ENCODE measurements at places on chromosomes 7 and 10.

DNA sequence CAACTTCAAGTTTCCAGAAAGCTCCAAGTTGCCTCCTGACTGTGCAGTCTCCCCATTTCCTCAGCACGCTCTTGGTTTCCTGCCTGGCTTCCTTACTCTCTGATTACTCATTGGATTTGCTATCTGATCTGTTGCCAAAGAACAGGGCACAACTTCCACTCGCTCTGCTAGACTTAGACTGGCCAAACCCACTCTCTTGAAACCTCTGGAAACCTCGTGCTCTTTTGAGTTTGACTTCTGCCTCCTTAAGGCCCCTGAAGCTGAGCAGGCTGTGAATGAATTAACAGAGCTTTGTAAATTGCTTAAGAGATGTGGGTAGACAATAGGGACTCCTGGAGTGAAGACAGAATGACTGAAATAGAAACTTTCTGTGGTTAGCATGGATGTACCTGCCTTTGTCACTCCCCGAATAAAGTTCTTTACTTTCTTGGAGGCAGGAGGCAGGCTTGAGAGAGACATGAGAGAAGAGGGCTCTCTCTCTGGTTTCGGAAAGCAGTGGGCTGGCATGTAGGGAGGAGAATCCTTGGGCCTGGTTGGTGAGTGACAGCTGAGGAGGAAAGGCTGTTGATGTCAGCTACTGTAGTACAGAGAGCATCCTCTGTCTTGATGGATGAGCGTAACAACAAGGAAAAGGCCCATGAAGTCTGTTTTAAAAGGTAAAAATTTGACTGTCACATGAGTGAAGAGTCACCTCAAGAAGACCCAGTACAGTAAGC, 70.8 kb downstream of the CHN2 start:
- DNase-seq = no peak

- no peak for DNase-seq
Measured at GRCh38 chr7:155257482-155258225, 40.0 kb upstream of the INSIG1 start.

DNA sequence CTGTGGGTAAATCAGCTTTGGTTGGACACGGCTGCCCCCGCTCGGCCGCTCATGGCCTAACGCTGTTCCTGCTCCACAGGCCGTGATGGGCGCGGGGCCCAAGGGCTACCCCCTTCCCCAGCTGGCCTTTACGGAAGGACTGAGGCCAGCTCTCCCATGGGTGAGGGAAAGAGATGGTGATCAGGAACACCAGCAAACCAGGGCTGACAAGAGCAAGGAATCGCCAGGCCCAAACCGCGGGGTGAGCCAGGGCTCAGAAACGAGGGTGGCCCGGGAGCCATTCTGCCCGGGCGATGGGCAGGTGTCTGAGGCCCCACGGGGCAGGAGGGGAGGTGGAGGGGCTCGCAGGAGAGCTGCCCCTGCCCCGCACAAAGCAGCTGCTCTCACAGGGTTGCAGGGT, 26.6 kb downstream of the GPER1 start:
- DNase-seq = no peak

GRCh38 chr7:134639061-134639460, 7.6 kb upstream of the BPGM start:
- no peak for DNase-seq

DNA sequence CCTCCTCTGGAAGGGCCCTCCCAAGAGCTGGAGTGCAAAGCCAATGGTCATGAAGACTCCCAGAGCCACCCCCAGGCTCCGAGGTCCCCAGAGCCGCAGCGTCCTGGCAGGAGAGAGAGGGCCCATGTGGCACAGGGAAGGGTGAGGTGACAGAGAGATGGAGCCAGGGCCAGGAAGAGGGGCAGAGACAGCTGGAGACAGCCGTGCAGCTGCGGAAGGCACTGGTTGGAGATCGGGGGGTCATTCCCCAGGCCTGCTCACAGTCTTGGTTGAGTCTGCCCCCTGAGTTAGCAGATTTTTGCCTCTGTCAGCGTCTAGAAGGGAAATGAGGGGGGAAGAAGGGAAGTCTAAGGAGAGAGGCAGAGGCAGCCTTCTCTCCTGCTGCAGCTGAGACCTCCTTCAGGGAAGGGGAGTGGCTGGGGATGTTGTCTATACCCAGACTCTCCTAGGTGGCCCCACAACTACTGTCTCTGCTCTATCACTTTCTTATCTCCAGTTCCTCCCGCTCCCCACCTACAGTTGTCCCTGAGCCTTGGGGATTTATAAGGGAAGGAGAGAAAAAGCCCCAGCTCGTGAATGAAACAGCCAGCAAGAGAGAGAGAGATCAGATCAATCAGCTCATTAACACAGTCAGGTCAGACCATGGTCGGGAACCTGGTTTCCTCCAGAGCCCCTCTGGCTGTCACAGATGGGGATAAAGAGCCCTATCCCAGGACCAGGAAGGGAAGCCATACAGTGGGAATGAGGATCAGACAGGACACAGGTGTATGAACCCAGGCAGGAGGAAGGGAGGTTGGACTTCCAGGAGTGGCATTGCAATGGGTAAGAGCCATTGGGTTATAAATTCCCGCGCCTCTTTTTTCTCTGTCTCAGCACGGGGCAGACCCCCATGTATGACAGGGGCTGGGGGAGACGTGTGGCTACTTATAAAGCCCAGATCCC, 1.2 kb downstream of the GAL3ST4 start:
- DNase-seq = no peak
